ENCODE measurements at places on chromosomes 13 and 19. TPM values are rescaled to one million over a fixed set of nuclear protein-coding genes. Genes with fewer than 3 reads are reported as not detected.

PLPPR3 gene
- total RNA-seq: 0.36 TPM

GRCh38 chr13:100870898-100871297 is 196.3 kb upstream of the TMTC4 start:
- no peak for DNase-seq

DNA sequence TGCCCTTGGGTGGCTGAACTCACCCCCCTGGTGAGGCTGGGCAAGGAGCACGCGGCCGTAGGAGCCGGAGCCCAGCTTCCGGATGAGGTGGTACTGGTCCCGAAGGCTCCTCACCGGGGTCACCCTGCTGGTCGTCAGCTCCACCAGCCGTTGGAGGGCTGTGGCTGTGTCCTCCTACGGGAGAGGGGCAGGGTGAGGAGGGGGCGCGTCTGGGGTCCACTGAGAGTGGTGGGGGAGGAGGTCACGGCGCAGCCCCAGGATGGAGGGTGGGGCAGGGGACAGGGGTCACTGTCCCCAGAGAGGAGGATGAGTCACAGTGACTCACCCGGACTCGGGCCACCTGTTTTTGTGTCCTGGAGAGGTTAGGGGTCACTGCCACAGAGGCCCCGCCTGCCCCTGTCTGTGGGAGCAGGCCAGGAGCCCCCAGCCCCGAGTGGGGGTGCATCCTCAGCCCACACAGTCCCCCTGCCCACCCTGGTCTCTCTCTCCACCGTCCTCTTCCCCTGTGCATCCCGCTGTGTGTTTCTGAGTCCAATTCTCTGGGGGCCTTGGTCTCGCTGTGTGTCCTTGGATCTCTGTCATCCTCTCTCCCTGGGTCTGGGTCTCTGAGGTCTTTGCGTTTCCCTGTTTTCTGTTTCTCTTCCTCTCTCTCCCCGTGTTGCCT is 435 bp downstream of the SBK3 start:
- no peak for DNase-seq

DNA sequence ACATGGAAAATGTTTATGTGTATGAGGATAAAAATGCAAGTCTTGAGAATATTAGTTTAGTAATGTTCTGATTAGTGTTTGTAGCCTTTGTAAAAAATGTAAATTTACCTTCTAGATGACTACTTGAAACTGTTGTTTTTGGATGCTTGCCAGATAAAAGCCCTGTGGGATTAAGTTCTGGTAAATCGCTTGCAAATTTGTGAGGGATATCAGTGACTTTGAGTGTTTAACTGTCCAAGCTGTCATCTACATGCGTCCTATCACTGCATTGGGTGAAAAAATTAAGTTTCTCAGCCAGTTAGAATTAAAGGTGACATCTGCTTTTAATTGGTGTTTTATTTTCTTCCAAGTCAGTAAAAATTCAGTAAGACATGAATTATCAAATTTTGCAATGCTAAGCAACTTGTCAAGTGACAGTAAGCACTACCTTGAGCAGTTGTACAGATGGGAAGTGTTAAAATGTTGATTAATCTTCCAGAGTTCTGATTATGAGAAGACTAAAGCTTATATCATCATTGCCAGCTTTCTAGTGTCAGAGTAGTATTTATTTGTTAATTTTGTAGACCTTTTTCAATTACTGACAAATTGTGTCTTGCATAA is 88.0 kb downstream of the PCCA start:
- DNase-seq: no peak

- DNase-seq: no peak
These were observed 665 bp downstream of the VASP start for GRCh38 chr19:45507872-45508416.
